Bronchial smooth muscle cell (primary cell): ENCODE measurements at places on chromosomes 6 and 20. TPM values are rescaled to one million over a fixed set of nuclear protein-coding genes. Genes with fewer than 3 reads are reported as not detected.

The ZC3H12D gene
- 0.09 and 0.16 TPM in 2 replicates for total RNA-seq

The RRAGD gene
- total RNA-seq = 0.09 and 0.32 TPM in 2 replicates

The ESR1 gene
- total RNA-seq = 0.63 and 0.77 TPM in 2 replicates

The CLIC5 gene
- not detected in 2 replicates for total RNA-seq

The MAP3K5 gene
- total RNA-seq = 15.5 and 20.0 TPM in 2 replicates

The RNF144B gene
- total RNA-seq = 0.79 and 1.0 TPM in 2 replicates

The PRR18 gene
- total RNA-seq = under 0.01 TPM in 1 of 2 replicates, not detected in the other
